CD4-positive, alpha-beta T cell (primary cell): ENCODE measurements at places on chromosomes 12 and 14.

GRCh38 chr14:39568809-39569538, 136.7 kb upstream of the FBXO33 start:
- DNase-seq: no peak

- no peak for DNase-seq
Measured at GRCh38 chr12:499837-500458, 40.2 kb downstream of the B4GALNT3 start.

DNA sequence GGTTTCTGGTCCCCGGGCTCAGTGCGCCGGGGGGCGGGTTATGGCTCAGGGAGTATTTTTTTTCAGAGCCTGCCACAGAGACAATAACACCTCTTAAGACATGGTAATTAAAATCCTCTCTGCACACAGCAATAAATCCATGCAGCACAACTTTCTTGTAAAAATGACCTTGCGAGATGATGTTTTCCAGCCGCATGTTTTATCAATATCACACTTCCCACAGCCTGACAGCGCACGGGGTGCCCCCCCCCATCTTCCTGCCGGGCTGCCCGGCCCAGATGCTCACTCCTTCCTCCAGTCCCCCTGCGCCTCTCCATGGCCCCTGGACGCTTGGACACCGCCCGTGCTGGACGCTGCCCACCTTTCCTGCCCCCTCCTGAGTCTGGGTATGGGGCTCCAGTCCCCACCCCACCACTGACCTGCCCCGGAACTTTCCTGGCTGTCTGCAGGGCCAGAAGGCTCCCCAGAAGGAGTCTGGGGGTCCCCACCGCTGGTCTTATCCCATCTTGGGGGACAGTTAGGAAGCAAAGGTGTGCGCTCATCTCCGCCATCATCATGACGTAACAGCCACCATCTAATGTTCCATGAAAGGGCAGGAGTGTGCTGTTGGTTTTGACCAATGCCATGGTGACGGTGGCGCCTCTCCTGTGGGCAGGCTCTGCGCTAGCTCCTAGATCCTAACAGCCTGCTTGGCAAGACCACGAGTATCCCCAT, 182.9 kb downstream of the KIF26A start:
- peak; percentile 19 for DNase-seq

DNA sequence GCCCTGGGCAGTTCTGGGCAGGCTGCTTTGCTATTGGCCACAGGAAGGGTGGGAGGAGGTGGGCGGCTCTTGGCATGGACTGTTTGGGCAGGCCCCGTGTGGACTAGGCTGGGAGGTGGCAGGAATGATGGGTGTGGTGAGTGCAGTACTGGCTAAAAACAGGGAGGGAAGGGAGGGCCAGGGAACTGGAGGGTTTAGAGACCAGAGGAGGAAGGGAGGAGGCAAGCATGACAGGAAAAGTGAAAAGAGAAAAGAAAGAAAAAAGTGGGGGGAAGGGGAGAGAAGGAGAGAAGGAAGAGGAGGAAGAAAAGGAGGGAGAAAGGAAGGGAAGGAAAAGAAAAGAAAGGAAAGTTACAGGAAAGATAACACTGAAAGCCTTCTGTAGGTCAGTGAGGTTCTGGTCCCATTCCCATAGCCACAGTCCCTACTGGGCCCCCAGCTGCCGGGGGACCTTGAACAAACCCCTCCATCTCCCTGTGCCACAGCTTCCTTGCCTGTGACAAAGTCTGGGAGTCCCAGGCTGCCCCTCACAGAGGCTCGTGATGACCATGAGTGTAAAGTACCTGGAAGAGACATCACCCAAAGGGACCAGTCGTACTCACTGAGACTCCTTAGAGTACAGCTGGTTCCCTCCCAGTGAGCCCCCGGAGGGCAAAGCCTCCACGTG, 1.1 kb upstream of the C14orf132 start:
- no peak for DNase-seq

GRCh38 chr12:99772274-99772673, 124.7 kb downstream of the GARIN6 start:
- DNase-seq: no peak

DNA sequence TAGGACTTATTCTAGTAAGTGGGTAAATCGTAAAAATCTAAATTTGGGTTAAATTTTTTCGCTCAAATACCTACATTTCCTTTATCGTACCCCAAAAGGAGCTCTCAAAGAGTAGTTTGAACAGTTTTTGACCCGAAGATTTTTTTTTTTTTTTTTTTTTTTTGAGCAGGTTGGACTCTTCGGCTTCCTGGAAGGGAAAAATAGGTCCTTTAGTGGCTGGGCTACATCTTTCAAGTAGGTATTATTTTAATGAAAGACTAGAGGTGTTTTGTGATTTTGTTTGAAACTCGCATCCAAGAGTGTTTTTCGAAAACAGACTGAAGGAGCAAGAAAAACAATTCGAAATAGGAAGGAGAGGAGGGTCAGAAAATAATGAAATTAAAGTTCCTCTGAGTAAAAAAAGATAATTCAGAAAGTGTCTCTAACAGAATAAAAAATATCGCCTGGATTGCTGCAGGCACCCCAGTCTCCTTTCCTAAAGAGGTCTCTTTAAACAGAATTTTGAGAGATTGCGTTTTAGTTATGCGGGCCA, 6.0 kb downstream of the CDKN1B start:
- DNase-seq: no peak

DNA sequence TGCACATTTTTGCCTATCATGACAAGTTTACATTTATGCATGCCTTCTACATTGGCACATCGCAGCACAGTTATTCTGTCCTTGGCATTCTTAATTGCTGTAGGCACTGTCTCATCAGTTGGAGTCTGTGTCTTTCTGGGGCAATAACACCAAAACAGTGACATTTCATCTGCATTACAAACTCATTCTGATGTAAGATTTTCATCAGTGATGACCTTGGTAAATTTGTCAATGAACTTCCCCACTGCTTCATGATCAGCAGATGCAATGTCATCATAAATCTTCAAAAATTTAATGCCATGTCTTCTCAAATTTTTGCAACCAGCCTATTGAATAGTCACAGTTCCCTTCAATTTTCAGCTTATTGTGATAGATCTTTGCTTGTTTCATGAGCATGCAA, 85.5 kb downstream of the CAPZA3 start:
- peak; percentile 6 for DNase-seq

DNA sequence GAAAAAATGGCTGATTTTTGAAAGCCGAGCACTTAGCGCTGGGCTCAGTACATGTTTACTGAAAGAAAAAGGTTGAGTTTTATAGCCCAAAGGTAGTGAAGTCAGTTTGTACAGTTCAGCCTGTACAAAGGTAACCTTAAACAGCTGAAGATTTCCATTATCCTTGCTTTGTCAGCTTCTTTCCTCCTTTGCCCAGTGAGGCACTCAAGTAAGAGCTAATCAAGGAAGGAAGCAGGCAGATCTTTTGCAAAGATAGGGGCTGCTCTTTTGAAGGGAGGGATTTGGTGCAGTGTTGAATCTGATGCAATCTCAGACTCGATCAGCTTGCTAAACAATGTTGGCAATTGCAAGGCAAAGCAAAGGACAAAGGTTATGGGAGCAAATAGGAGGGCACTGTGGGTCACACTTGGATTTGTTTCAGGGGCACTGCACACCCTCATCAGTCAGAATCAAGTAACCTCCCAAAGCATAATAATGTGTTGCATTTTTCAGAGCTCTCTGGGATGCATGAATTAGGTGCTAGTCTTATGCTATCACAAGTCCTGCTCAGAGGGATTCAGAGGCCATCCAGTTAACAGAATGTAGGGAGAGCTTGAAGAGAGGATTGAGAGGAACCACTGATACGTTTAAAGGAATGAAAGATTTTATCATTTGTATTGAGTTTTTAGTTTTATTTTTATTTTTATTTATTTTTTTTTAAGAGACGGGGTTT, 44.4 kb downstream of the ANO6 start:
- no peak for DNase-seq

GRCh38 chr12:65965358-65965757, 141.1 kb downstream of the HMGA2 start:
- DNase-seq: no peak

DNA sequence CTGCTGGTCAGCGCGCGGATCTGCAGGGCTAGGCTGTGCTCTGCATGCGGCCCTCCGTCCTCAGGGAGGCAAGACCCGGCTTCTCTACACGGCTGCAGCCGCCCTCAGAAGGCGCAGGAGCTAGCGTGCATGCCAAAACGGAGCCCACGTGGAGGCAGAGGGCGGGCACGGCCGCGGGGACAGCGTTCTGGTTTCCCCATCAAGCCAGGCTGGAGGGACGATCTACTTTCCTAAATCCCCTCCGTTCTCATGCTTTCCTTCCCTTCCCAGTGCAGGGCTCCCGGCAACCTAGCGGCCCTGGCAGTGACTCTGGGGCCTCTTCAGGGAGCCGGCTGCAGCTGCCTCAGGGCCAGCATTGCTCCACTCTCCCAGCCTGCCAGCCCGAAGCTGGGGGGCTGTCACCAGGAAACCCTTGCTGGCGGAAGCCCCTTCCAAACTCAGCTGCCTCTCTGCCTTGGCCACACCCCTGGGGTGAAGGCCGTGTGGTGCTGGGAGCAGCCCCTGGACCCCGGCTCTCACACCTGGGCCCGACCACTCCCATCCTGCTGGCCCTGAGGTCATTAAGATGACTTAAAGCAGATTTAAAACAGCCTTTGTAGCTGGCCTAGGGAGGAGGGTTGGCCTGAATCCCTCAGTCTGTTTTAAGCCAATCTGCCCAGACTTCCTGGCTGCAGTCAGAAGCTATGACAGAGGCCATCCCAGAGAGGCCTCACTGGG, 9.2 kb upstream of the GOLGA3 start:
- no peak for DNase-seq

- no peak for DNase-seq
Measured at GRCh38 chr14:69663300-69663643, 51.9 kb downstream of the SUSD6 start.
